Esophagus muscularis mucosa (tissue), 4 donors: ENCODE measurements at places on chromosomes 11 and 22. TPM values are rescaled to one million over a fixed set of nuclear protein-coding genes. Genes with fewer than 3 reads are reported as not detected.

Gene MUC15
- total RNA-seq, result 0.42 TPM

Gene CTSF
- total RNA-seq, result 112 TPM

Gene HTR3A
- 0.63 TPM for total RNA-seq

Gene MDK
- total RNA-seq, result 12.7 TPM

Gene SOX6
- total RNA-seq, result 3.1 TPM
